CD14-positive monocyte (primary cell): ENCODE measurements at places on chromosomes 12 and 14. TPM values are rescaled to one million over a fixed set of nuclear protein-coding genes. Genes with fewer than 3 reads are reported as not detected.

DNA sequence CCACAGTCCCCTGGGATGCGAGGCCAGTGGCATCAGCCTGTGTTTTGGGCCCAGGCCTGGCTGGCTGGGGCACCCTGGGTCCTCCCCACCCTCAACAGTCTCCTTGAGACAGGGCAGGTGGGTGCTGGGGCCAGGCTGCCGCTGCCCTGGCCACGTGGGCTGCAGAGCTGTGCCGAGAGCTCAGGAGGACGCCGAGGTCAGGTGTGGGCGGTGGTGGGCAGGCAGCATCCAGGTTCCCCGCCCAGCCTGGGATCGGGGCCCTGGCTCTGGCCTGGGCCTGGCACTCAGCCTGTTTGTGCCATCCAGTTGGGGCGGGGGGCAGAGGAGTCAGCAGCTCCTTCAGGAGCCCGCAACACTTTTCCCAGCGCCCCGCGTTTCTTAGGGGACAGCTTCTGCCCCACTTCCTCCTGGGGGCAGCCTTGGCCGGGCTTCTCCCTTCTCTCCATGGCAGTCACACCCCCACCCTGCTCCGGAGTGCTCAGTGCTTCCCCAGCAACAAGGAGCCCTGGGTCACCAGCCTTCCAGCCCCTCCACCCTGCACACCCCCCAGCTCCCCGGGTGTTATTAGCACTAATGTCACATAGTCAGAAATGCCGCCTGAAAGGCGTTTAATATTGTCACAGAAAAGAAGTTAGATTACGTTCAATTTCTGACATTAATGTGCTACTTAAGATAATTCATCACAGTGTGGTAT, 30.8 kb downstream of the KIF26A start:
- no peak overlapping the region for H3K27ac ChIP-seq
- no peak for DNase-seq
- H3K36me3 ChIP-seq = no peaks in the 10 kb centered on the region
- H3K4me1 ChIP-seq = no peaks in the 10 kb centered on the region
- H3K27me3 ChIP-seq = no peaks in the 10 kb centered on the region

DNA sequence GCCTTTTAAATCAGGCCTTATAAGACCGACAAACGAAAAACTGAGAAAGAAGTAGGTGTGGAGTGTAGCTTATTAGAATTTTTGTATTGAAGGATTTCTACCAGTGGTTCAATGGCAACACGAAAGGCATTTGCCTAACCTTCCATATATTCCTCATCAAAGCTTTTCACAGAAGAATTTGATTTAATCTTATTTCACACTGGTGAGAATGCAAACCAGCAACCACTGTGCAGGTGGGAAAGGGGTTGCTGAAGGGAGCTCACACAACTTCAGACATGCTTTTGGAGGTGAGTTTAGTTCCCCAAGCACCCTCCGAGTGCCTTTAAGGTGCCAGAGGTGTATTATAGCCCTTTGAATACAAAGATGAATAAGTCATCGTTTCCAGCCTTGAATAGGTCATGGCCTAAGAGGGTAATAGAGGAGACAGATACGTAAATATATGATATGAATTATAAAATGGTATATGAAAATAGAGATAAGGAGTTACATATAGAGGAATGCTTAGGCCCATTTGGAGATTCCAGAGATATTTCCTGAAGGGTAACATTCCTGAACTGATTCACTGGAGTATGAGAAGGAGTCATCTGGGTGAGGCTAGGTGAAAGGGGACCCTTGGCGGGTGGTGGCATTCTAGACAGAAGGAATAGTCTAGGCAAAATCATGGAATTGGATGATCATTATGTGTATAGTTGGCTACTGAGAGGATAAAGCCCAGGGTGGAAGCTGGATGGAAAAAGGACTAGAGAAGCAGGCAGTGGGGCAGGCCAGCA, 6.4 kb downstream of the ERP27 start:
- H3K27me3 ChIP-seq = no peaks in the 10 kb centered on the region
- H3K36me3 ChIP-seq = peaks cover 73% of the 10 kb centered on the region
- no peak for DNase-seq

DNA sequence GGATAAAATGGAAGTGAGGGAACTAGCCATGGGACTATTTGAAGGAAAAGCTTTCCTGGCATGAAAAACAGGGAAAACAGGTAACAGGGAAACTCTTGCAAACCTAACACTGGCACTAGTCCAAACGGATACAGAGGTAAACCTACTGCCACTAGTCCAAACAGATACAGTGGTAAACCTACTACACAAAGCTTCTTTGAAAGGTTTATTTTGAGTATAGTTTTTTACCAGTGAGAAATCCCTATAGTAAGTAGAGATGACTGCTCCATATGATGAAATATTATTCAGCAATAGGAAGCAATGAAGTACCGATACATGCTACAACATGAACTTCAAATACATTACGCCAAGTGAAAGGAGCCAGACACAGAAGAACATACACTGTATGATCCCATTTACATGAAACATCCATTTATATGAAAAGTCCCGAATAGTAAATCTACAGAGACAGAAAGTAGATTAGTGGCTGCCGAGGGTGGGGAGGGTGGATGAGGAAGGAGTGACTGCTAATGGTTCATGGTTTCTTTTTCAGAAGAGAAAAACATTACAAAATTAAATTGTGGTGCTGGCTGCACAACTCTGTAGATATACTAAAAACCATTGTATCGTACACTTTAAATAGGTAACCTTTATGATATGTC, 25.5 kb downstream of the SPTLC2 start:
- H3K36me3 ChIP-seq = peaks cover 17% of the 10 kb centered on the region
- peak; percentile 24 for DNase-seq
- peak overlapping the region; percentile 65 for H3K27ac ChIP-seq
- no peaks in the 10 kb centered on the region for H3K27me3 ChIP-seq

GRCh38 chr14:47189911-47190484, 485.4 kb downstream of the MDGA2 start:
- H3K36me3 ChIP-seq = no peaks in the 10 kb centered on the region
- H3K27ac ChIP-seq = no peak overlapping the region
- H3K27me3 ChIP-seq = no peaks in the 10 kb centered on the region
- DNase-seq = no peak

DNA sequence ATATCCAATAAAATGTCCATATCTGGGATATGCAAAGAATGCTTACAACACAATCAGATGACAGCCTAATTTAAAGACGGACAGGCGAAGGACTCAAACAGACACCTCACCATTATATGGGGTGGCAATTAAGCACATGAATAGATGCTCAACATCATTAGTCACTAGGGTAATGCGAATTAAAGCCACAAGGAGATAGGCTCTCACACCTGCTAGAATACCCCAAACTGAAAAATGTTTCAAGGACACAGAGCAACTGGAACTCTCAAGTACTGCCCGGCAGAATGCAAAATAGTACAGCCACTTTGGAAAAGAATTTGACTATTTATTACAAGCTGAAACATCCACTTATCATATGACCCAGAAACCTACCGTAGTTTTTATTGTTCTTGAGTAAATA, 42.9 kb downstream of the FERMT2 start:
- no peaks in the 10 kb centered on the region for H3K4me1 ChIP-seq
- no peak overlapping the region for H3K27ac ChIP-seq
- no peaks in the 10 kb centered on the region for H3K36me3 ChIP-seq
- no peak for DNase-seq
- no peaks in the 10 kb centered on the region for H3K27me3 ChIP-seq

DNA sequence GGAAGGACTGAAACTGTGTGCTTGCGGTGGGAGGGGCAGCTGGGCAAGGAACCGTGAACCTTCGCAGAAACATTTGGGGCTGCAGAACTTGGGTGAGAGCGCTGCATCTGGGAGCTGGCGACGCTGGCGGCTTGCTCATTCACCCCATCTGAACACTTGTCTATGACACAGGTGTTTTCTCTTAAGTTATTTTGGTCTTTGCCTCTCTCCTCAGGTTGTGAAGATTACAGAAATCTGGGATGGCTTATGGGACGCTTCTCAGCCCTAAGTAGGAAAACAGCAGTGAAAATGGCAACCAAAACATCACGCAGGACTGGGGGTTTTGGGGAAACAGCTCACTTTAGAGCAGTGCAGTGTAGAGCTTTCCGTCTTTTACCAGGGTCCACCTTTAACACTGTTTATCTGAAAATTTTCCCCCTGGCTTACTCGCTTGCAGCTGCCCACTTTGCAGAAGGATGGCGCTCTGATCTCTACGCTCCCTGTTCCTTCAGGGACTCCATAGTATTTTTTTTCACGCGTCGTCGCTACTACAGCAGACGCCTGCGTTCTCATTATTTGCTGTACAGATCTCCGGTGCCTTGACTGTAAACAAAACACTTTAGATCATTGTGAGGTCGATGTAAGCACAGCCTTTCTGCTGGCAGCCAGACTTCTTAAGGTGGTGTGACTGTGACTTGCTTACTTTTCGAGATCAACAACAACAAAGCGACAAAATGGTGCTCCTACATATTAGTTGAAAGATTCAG, 2.7 kb upstream of the CDKN1B start:
- peak overlapping the region; percentile 45 for H3K4me3 ChIP-seq
- H3K36me3 ChIP-seq = peaks cover 5% of the 10 kb centered on the region
- peaks cover 29% of the 10 kb centered on the region for H3K4me1 ChIP-seq
- peak overlapping the region; percentile 35 for H3K27ac ChIP-seq

- no peaks in the 10 kb centered on the region for H3K27me3 ChIP-seq
- no peak overlapping the region for H3K27ac ChIP-seq
- no peak overlapping the region for H3K4me3 ChIP-seq
- H3K36me3 ChIP-seq = no peaks in the 10 kb centered on the region
- DNase-seq = no peak
Observed at GRCh38 chr12:51901121-51901817, 6.0 kb upstream of the ACVRL1 start.

GRCh38 chr14:105601360-105602242, 75.2 kb downstream of the TMEM121 start:
- no peaks in the 10 kb centered on the region for H3K4me1 ChIP-seq
- no peak overlapping the region for H3K27ac ChIP-seq
- H3K36me3 ChIP-seq = no peaks in the 10 kb centered on the region
- no peaks in the 10 kb centered on the region for H3K27me3 ChIP-seq
- DNase-seq = no peak

DNA sequence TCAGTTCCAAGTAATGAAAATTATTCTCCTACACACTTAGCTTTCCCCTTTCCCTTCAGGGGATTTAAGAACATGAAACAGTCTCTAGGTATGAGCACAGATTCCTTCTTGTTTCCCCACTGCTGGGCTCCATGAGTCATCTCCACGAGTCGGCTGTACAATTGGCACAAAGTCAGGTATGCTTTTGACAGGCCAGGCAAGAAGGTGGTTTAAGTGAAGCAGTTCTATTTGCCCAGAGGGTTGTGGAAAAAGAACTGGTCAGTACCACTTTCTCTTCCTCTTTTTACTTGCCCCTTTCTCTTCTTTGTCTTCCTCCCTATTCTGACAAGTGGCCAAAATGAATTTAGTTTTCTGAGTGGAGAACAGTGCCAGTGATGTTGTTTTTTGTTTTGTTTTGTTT, 16.3 kb downstream of the DYNC1H1 start:
- H3K27me3 ChIP-seq = no peaks in the 10 kb centered on the region
- no peak overlapping the region for H3K4me3 ChIP-seq
- H3K4me1 ChIP-seq = peaks cover 3% of the 10 kb centered on the region
- peaks cover 93% of the 10 kb centered on the region for H3K36me3 ChIP-seq
- DNase-seq = peak; percentile 54

- no peaks in the 10 kb centered on the region for H3K27me3 ChIP-seq
- no peak overlapping the region for H3K4me3 ChIP-seq
- no peaks in the 10 kb centered on the region for H3K36me3 ChIP-seq
Observed at GRCh38 chr12:123126294-123127181, 24.4 kb downstream of the PITPNM2 start.

Gene FAR2
- 38.0 TPM for polyA plus RNA-seq

Gene SOAT2
- polyA plus RNA-seq = not detected

Gene CPNE6
- polyA plus RNA-seq = not detected

Gene DPY19L2
- polyA plus RNA-seq = not detected

Gene GPR84
- polyA plus RNA-seq = 2.4 TPM
